Femur (tissue), 1 donor: ENCODE measurements at places on chromosomes 3 and 15.
A peak's percentile ranks its signal among the peaks of the same experiment; 100 is the strongest.

DNA sequence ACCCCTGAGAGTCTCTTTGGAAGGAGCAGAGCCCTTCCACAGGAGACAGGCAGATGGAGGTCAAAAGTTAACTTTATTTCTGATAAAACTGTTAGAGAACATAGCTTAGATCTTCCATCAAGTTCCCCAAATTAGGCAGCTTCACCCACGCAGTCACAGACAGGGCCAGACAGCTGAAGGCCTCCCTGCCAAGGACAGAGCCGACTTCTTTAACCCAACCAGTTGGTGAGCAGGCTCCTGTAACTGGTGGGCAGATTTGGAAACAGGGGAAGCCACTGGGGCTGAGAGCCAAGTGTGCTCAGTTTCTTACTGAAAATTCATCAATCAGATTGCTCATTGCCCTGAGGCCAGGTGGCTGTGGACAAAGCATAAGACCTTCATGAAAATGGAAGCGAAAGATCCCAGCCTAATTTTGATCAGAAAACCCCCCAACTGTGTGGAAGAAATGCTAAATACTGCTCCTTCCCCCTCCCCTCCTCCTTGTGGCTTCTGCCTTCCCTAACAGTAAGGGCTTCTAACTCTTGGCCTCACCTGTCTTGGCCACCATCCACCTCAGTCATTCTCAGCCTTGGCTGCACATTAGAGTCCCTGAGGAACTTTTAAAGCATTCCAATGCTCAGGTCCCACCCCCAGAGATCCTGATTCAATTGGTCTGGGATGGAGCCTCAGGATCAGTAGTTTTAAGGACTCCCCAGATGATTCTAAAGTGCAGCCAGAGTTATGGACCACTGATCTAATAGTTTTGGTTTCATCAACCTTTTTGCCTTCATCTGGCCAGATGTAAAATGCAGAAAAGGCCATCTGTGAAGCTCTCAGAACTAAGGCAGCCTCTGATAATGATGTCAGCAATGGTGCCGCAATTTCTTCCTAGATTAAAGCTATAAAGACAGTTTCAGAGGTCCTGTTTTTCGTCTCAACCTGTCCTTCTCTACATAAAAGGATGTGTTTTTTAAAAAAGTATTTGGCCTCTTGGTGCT lies 11.5 kb downstream of the CLRN1 start:
- DNase-seq = no peak

DNA sequence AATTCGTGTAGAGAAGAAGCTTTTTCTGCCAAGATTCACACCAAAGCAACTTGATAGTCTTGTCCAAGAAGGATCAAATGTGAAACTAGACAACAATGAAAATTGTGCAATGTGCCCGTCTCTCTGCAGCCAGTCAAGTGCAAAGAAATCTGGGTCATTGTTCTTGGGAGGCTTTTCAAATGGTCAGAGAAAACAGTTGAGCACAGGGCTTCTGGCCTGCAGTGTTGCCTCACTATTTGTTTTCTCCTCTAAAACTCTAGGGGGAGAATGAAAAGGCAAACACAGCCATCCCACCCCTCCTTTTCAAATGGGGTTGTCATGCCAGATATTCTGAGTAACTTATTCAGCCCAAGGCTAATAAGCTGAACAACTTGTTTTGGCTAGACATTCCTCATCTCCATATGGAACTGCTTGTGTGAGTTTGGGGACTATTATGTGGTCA lies 417.6 kb upstream of the CDIN1 start:
- DNase-seq = peak; percentile 49

- DNase-seq = no peak
These were observed 153.2 kb downstream of the UNC13C start for GRCh38 chr15:54131410-54131809.

DNA sequence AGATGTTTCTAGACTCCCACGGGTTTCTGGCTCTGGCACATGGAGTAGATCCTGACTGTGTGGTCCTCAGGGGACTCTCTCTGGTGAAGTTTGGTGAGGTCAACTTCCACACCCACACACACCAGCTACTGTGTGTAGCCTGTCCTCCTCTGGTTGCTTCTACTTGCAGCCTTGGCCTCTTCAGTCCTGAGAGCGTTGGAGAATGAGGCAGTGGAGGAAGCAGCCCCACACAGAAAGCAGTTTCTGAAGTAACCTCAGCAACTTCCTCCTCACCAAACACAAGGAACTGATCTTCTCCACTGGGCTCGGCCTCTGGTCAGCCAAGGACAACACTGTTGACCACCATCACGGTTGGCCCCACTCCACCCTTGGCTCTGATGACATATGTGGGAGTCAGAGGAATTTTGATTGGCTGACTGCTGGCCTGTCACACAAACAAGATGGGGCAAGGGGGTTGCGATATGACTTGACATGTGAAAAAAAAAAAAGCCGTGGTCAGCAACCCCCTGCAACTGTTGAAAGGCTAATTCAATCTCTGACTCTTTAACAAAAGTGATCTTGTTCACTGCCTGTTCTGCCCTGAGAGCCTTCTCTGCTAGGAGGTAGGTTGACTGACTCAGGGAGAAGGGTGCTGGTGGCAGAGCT lies 19.6 kb downstream of the CD86 start:
- DNase-seq = no peak

GRCh38 chr3:66401675-66402491 lies 98.9 kb downstream of the LRIG1 start:
- DNase-seq = peak; percentile 34

DNA sequence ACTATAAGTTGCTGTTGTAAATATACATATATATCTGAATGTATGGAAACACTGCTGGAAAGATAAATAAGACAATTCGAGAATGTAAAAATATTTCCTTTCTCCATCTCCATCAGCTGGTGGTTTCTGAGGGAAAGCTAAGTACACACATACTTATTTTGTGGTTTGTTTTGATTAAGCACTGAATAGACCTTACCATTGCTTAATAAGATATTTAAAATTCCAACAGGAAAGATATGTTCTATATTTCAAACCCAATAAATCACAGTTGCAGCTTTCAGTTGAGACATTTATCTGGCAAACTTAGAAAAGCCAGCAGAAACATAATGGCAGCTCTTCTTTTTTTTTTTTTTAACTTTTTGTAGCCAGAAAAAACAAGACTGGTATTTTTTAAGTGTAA lies 160.4 kb downstream of the VGLL3 start:
- no peak for DNase-seq

- DNase-seq = no peak
These were observed 297 bp downstream of the PRC1 start for GRCh38 chr15:90994059-90994416.

- no peak for DNase-seq
These were observed 114.3 kb downstream of the PPM1L start for GRCh38 chr3:160870327-160870726.

DNA sequence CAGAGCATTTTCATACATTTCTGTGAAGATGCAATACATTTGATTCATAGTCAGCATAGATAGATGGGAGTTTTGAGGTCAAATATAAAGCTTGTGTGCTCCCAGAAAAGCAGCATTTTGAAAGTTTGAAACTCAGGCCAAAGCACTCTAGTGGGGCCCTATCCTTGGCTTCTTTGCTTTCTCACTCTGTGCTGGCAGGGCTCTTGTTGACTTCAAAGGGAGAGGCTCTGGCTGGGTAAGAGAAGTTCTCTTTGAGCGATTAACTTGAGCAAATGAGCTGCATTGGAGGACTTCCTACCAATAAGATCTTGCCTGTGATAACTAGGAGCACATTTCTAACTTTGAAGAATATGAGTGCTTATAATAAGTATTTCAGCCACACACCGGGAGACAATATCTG lies 214.0 kb upstream of the RARB start:
- DNase-seq = peak; percentile 42

GRCh38 chr15:23572844-23573243 lies 7.4 kb downstream of the MKRN3 start:
- DNase-seq = no peak

DNA sequence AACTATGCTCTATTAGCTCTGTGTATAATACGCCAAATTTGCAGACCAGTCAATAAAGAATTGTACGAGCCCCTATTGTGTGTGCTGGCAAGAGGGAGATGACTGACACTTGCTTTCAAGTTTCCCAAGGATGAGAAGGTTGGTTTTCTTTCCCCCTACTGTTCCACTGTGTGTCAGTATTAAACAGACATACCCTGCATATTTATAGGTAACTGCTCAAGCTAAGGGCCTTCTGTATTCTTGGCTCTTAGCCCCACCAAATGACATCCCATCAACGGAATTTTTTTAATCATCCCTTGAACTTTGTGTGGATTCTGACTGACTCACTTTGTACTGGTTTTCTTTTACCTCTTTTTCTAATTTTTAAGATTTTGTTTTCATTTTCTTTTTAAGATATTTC lies 60.6 kb upstream of the GYG1 start:
- DNase-seq = no peak

DNA sequence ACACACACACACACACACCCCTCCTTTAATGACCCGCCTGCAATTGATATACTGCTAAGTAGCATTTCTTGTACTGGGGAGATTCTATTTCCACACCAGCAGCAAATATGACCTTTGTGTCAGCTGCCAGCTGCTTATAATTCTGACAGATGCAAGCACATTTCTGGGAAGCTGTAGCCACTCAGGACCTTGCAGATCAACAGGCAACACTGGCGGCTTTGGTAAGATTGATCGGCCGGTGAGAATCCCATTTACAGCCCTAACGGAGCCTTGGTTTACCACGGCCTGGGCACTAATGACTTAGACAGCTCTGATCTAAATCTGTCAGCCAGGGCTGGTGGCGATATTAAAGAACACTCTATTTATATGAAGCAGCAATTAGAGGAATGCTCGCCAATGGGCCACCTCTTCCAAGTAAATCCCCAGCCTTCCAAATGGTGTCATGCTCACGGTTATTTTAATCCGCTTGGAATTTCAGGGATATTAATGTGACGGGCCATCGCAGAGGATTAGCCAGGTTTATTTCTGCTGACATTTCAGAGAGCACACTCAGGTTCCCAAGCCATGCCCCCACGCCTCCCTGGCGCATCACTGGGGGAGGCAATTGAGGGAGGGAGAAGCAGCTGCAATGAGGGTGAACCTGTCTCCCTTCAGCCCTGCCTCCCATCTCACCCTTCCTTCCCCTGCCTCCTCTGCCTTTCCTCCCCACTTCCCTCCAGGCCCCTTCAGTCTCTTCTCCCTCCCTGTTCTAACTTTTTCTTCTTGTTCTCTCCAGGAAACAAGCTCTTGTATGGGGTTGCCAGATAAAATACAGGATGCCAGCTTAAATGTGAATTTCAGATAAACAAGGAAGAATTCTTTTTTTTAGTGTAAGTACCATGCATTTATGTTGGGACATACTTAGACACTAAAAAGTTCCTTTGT lies 287.0 kb downstream of the TLE3 start:
- DNase-seq = peak; percentile 74

DNA sequence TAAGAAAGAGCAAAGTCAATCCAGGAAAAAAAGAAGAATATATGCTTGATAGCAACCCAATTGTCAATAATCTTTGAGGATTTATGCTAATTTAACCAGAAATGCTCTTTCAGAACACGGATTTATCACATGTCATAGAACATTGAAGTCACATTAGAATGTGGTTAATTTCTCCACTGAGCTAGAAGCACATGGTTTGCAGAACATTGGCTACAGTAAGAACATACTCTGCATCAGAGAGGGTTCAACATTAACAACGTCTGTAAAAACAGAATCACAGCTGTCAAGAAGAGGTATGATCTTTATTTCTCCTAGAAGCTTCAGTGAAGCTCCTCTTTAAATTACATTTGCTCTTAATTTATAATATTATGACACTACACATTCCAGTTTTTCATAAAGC lies 619.7 kb upstream of the AGTR1 start:
- DNase-seq = no peak

- DNase-seq = no peak
These were observed 36.2 kb upstream of the TRH start for GRCh38 chr3:129938140-129938930.

GRCh38 chr15:49888323-49888693 lies 230.7 kb downstream of the ATP8B4 start:
- DNase-seq = no peak

- no peak for DNase-seq
These were observed 289 bp upstream of the TFDP2 start for GRCh38 chr3:142149673-142149992.

DNA sequence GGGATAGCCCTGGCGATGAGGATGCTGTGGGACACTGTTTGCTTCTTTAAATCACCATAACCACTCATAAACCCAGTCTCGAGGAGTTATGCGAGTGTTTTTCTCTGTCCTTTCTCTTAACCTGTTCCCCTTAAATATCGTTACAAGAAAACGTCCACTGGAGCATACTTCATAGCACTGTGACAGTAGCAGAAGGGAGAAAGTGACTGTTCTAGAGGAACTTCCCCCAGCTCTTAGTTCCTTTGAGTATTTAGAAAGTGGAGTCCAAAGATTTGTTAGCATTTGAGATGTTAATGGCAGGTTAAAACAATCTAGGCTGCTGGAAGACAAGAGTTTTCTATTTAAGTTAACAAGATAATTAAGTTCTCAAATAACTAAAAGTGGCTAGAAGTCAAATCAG lies 142.0 kb downstream of the GADL1 start:
- DNase-seq = no peak

DNA sequence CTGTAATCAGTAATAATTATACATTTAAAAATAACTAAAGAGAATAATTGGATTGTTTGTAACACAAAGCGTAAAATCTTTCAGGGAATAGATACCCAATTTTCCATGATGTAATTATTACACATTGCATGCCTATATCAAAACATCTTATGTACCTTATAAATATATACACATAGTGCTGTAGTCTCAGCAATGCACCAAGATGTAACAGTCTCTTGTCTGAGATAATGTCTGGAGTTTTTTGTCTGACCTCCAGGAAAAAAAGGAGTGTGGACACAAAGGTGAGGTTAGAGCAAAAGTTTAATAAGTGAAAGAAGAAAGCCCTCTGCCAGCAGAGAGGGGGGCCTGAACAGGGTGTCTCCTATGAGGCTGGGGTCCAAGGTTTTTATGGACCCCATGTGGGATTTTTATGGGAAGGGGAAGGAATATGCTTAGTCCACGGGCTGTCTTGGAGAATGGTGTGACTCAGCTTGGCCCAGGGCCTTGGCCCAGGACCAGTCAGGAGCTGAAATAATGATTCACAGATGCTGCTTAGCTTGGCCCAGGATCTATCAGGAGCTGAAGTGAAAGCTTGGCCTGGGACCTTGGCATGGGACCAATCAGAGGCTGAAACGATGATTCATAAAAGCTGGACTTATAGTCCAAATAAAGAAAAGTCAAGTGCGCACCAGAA lies 545.0 kb downstream of the ZPLD1 start:
- peak; percentile 92 for DNase-seq

GRCh38 chr3:106593381-106593780 lies 724.6 kb upstream of the CBLB start:
- no peak for DNase-seq

DNA sequence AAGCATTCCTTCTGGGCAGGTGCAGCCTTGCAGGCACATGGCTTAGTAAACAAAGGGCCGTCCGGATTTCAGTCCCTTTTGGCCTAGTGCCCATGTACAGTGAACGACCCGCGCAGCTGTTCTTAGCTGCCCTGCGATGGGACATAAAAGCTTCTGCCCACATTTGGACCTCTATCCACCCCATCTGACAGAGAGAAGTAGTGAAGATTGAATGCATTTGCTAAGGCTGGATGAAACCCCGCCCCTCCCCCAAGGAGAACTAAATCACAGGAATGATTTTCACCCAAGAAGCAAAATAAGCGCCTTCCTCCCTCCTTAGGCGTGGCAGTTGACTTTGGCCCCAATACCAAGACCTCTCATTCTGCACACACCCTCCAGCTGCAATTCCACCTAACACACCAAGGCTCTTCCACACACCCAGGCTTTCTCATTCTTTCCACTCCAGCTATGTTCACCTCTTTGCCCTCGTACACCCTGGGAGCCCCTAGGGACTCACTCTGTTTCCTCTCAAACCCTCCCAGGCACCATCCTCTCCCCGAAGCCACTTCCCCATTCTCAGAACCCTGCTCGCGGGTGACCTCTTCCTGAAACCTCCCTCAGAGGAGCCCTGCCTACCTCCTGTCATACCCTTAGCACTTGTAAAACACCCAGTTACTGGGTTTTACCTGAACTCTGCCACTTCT lies 14.1 kb upstream of the HRH1 start:
- DNase-seq = peak; percentile 46
